ENCODE measurements at places on chromosomes 7 and 10. TPM values are rescaled to one million over a fixed set of nuclear protein-coding genes. Genes with fewer than 3 reads are reported as not detected.

PSD gene
- 0.15 TPM for polyA plus RNA-seq

CDC123 gene
- 109 TPM for polyA plus RNA-seq

HOXA3 gene
- 1.0 TPM for polyA plus RNA-seq

LOXL4 gene
- 0.03 TPM for polyA plus RNA-seq

SPDYE11 gene
- not detected for polyA plus RNA-seq

STAG3 gene
- 0.29 TPM for polyA plus RNA-seq

TMEM273 gene
- polyA plus RNA-seq: not detected

CLDN3 gene
- not detected for polyA plus RNA-seq

MKX gene
- not detected for polyA plus RNA-seq

DNA sequence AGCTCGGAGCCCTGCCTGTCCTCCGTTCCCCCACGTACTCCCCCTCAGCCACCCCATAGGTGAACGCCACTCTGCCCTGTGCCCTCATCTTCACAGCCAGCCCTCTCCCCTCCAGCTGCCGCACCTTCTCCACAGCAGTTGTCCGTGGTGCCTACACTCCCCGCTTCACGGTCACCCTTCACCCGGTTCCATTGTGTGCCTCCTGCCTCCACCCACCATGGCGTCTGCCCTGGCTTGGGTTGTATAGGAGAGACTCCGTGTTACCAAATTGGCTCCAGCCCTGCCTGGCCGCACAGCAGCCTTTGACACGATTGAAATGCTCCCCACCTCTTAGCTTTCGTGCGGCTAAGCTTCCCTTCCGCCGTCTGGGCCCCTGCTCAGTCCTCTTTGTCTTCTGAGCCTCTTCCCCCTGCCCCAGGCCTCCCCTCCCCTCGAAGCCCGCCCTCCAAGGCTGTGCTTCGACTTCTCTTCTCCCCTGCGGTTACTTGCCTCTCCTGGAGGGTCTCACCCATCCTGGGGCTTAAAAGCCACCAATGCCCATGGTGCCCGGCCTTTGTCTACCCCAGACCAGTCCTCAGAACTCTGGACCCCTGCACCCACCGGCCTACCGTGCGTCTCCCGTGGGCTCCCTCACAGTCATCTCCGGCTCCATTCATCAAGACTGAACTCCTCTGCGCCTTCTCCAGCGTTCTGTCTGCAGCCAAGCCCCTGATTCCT is 18.5 kb upstream of the NODAL start:
- no peak for DNase-seq

GRCh38 chr10:45593938-45594275 is 78.7 kb downstream of the ZFAND4 start:
- no peak for DNase-seq

- no peak for DNase-seq
Measured at GRCh38 chr10:11175823-11176243, 158.2 kb downstream of the CELF2 start.

GRCh38 chr7:93693796-93694195 is 119.3 kb upstream of the CALCR start:
- DNase-seq: no peak

DNA sequence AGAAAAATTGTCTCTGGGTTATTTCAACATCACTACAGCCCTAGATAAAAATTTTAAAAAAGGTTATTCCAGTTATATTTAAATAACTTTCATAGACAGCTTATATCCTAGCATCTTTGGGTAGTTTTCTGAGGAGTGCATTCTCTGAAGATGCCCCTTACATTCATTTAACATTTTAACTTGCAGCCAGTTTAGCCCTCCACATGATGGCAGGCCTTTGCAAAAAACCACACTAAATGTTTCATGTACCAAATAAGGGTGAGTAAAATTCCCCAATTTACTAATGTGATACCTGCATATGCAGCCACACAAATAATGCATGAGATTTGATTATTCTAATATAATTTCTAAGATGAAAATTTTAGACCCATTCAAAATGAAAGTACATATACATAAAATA is 108.4 kb upstream of the ZWINT start:
- no peak for DNase-seq

DNA sequence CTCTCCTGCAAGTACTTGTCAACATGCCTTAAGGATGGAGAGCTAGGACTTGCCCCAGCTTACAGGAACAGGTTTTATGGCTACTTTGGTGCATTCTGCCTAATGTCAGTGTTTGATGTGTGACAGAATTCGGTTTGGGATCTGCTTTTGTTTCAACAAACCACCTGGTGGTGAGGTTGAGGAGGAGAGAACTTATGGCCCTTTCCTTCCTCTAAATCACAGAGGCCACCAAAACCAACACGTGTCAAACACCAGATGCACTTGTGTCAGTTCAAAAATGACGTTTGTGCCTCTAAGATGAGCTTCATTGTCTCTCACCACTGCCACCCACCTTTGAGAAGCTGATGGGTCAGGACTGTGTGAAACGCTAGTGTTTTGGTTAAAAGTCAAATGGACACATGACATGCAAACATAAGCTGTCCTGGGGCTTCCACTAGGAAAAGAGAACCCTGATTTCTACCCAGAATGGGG is 83.9 kb downstream of the OSBPL3 start:
- DNase-seq: no peak

- peak; percentile 97 for DNase-seq
Measured at GRCh38 chr7:116271963-116272886, 61.9 kb downstream of the TES start.

DNA sequence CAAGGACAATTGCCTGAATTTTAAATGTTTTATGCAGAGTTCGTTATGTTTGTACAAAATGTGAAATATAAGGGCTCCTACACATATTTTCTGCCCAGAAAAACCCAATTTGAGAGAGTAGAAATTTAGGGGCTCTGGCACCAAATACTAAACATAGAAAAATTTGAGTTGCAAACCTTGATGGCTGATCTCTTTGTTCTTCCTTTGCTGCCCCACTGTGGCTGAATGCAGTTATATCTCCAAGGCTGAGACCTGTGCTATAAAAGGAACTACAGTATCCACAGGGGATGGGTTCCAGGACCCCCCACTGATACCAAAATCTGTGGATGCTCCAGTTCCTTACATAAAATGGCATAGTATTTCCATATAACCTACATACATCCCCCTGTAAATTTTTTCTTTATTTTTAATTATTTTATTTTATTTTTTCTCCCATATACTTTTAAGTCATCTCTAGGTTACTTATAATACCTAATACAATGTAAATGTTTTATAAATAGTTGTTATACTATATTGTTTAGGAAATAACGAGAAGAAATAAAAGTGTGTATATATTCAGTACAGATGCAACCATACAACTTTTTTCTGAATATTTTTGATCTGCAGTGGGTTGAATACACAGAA is 22.5 kb downstream of the CFAP43 start:
- DNase-seq: peak; percentile 18

DNA sequence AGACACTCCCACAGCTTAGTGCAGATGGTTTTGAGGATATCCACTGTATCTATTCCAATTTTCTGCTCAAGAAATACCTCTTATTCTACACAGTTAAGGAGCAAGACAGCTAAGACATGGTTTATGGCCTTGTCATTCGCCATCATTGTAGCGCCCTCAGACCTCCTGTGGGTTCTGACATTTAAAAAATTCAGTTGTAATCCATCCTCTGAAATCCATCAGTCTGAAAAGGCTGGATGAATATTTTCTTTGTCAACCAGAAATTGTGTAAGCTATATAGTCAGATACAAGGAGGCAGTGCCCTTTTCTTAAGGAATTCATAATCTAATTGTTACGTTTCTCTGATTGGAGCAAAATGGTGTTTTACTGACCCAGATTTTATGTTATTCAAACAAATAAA is 353.6 kb downstream of the GALNT17 start:
- DNase-seq: no peak

- DNase-seq: no peak
Measured at GRCh38 chr10:29532256-29532878, 102.4 kb downstream of the SVIL start.

GRCh38 chr10:30176182-30176581 is 116.8 kb upstream of the JCAD start:
- DNase-seq: no peak

- no peak for DNase-seq
Measured at GRCh38 chr10:16231176-16231575, 205.6 kb upstream of the PTER start.
